ENCODE measurements at places on chromosomes 2 and 18.

DNA sequence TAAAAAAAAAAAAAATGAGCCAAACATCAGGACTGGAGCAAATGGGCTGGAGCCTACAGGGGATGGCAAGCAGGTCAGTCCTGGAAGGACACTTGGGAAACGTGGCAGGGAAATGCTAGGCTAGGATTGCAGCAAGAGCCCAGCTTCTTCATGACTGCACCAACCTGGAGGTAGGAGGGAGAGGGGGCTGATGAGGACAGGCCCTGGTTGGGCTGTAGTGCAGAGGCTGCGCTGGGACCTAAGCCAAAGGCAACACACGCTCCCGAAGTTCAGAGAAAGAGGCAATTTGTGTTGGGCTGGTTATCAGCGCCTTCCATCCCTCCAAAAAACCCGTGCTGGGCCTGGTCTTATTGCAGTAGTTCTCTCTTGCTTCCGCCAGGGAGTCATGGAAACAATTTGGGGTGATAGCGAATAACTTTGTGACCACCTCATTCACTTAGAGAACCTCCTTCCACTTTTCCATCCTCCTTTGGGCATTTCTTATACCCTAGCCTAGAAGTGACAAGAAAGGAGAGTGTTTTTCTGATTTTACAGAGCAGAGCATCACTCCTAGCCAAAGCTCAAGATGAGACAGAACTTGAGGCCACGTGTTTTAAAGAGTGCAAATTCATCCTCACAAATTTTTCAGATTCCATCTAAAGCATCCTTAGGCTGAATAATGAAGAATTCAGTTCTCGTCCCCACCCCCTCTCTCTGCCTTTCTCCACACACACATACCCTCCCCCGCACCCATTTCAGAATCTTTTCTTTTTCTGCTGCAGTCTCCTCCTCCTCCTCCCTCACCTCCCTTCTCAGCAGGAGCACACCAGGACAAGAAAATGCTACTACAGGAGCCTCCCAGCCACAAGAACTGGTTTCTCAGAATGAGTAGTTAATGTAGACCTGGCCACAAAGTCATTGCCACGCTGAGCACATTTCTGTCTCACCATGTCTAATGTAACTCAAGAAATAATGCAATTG, 82.5 kb upstream of the STPG4 start:
- no peak for DNase-seq

DNA sequence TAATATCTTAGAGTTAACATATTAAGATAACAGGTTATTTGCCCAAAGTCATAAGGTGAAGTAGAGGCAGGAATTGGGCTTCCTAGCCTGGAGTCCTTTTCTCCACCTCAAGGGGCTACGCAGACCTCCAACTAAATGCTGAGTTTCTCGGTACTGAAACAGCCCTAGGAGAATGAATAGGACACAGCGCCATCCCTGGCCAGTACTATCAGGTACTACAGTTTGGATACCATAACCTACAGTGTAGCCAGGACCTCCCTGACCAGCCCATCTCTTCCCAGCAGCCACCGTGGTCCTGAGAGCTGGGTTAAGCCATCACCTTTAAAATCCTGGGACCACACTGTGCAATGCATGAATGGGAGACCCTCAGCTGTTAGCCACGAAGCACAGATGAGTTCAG, 15.7 kb downstream of the CASP8 start:
- DNase-seq, result no peak

- DNase-seq, result no peak
Measured at GRCh38 chr18:54169431-54170403, 54.8 kb downstream of the MBD2 start.

GRCh38 chr2:29921560-29921915, at the start of gene ALK:
ALK (minus strand) TSS chr2:29921586; CDS start chr2:29920659, 927 bp downstream.
- DNase-seq, result peak; percentile 73

- no peak for DNase-seq
Measured at GRCh38 chr2:63514237-63514716, 74.0 kb downstream of the WDPCP start.

GRCh38 chr2:121334581-121335293, 49.7 kb upstream of the TFCP2L1 start:
- no peak for DNase-seq

DNA sequence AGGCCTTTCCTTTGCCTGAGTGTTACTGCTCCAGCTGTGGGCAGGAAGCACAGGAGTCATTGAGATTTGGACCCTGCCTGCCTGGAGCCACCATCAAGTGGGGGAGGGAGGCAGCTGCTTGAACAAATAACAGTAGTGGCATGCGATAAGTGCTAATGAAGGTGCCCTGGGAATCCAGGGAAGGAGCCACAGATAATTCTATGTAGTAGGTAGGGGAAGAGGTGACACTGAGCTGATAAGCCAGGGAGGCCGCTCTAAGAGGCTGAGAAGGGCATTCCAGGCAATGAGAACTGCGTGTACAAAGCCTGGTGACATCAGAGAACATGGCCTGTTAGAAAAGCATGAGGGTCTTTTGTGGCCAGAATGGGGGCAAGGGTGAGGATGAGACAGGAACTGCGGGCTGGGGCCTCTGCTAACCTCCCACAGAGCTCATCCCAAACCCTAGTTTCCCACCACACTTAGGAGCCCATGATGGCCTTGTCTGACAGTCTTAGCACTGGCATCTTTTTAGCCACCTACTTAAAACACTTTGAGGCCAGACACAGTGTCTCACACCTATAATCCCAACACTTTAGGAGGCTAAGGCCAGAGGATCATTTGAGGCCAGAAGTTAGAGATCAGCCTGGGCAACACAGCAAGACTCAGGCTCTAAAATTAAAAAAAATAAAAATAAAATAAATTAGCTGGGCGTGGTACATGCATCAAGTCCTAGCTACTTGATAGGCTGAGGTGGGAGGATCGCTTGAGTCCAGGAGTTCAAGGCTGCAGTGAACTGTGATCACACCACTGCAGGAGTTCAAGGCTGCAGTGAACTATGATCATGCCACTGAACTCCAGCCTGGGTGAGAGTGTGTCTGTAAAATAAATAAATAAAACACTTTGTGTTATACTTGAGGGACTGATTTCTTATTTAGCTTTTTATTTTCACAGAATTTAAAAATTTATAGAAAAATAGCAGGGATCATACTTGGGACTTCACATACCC, 58.9 kb downstream of the TET3 start:
- no peak for DNase-seq

GRCh38 chr2:221166292-221166691, 405.8 kb downstream of the EPHA4 start:
- DNase-seq, result no peak

DNA sequence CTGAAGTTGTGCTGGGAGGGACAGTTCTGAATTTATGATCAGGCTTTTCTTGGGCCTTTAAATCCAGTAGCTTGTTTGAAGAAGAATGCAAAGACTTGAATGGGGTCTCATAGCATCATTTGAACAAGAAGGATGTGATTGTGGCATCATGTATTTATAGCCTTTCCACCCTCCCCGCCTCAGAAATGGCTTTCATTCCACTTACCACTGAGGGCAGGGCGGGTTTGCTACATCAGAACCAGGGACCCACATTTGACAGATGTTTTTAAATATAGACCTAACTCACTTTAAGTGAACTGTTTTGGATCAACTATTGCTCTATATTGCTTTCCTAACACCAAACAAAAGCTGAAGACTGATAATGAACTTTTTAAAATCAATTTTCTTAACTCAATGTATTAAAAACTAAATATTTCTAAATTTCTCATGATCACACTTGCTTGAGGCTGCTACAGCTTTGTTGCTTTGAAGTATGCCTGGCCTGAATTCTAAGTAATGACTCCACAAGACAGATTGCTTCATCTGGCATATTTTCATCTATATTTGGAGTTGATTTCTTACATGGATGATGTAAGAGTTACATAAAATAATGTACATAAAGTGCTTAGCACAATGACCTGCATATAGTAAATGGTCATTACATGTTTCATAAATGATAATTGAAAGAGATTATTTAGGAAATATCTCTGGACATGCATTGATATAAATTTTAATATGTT, 1552.9 kb upstream of the SLC39A10 start:
- no peak for DNase-seq

GRCh38 chr2:26185954-26186770, 13.3 kb downstream of the GAREM2 start:
- DNase-seq, result no peak

DNA sequence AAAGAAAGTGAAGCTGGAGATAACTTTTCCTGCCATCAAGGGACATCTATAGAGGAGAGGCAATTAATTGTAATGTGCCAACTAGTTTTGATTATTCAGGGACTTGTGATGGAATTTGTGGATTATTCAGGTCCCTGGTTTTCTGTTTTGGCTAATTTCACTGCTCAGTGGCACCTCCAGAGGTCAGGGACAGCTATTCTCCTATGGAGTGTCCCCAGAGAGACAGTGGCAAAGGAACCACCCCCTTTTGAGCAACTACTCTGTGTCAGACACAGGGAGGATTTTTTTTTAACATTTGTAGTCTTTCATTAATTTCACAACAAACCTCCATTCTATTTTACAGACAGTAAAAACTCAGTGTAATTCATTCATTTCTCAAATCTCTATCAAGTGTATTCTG, 206.0 kb upstream of the SPRED2 start:
- no peak for DNase-seq

DNA sequence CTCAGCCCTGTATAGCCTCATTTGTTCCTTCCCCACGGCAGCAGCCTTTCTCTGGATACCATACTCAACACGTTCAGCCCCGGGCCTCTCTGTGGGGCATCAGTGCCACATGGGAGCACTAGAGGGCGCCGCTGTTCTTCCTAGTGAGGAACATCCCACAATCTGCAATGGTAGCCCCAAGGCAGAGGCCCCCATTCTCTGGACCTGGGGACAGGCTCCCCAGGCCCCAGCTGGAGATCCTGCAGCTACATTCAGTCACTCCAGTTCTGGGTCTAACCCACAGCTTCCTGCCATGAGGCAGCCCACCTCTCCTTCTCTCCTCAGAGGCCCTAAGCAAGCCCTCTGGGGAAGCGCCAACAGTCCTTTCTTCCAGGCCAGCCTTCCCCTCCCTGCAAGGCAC, 14.2 kb upstream of the SFXN5 start:
- DNase-seq, result peak; percentile 86

DNA sequence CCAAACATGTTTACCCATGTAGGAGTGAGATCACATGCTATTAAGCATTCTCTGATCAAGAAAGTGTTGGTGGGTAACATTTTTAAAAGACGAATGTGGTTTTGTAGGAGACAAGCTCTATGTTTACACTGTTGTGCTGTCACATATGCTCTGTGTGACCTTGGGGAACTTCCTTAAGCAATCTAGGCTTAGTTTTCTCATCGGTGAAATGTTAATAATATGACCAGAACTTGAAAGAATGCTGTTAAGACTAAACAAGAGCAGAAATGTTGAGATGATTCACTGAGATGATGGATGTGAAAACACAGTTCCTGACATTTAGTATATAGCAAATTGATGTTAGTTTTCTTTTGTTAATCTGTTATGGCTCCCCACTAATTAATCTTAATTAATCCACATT, 860.9 kb upstream of the CNTNAP5 start:
- no peak for DNase-seq

- DNase-seq, result no peak
Measured at GRCh38 chr2:37501113-37501512, 156.7 kb downstream of the QPCT start.

DNA sequence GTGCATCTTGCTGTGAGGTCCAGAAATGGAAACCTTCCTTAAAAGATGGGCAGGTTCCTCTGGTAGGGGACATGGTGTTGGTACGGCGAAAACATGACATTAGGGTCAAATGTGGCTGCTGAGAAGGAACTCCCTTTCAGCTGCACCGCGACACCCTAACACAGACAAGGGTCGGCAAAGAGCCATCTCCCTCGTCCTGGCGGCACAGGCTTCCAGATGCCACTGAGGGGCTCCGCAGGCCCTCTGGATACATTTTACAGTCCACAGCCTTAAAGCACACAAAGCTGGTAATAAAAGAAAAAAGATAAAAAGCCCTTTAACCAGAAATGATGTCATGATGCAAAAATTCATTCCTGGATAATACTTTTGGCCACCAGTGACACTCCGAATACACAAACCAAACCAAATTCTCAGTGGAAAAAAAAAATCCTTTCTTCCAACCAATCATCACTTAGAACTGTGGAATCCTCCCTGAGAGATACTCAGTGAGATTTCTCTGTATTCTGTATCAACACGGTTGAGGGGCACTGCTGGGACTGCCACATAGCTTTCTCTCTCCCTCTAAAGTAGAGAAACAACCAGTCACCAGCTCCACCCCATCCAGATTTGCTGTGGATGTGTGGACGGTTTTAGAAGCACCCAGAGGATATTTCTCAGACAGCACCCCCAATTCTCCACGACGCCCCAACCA, 174.8 kb downstream of the HDAC4 start:
- no peak for DNase-seq

DNA sequence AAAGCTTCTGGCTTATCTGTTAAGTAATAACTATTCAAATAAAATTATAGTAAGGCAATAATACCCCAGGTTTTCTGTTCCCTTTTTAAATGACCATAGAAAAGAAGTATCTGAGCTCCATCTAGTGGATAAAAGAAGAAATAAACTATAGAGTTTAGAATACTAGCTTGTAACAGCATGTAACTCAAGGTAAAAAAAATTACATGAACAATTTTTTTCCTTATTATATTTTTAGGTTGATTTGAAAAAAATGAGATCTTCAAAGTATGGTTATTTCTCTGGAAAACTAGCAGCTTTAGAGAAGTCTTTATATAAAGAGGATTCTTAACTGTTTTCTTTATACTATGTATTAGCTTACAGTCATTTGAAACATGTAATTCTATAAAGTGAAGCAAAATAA, 58.1 kb downstream of the NCKAP1 start:
- DNase-seq, result no peak

DNA sequence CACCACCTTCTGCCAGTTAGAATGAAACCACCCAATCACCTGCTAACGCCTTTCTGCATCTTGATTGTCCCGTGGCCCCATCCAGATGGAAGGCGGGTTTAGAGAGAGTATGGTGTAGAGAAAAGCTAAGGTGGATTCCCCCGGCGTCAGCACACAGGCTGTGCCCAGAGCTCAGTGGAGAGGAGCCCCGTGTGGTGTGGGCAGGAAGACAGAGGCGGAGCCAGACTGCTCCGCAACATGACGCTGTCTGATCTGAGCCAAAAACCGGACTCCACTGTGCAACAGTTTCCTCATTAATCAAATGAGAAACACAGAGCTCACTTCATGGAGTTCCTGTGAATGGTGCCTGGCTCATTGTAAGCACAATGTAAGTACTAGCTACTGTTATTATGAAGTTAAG, 448.1 kb upstream of the SMIM21 start:
- DNase-seq, result no peak

DNA sequence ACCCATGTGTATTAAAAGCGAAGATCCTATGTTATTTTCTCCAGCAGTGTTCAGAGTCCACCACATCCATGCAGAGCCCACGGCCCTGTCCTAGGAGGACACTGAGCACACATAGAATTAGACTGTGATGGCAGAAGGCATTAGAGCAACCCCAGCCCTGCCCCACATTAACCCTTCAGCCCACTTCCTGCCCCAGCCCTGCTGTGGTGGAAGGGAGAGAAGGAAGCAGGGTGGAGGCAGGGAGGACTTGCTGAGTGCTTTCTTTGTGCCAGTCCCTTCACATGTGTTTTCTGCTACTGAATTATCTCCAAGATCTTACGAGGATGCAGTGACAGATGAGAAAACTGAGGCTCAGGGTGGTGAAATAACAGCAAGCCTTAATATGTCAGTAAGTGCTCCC, 339.0 kb downstream of the SMAD2 start:
- no peak for DNase-seq

- DNase-seq, result no peak
Measured at GRCh38 chr2:219598308-219599078, 836 bp downstream of the STK11IP start.

- no peak for DNase-seq
Measured at GRCh38 chr2:10541775-10542432, 93.8 kb upstream of the ODC1 start.

GRCh38 chr18:25704494-25704893, 352.5 kb upstream of the ZNF521 start:
- no peak for DNase-seq

GRCh38 chr2:142757111-142757510, 120.4 kb upstream of the KYNU start:
- DNase-seq, result no peak

Measured in stimulated activated CD4-positive, alpha-beta T cell treated with anti-CD3 and anti-CD28 coated beads, Interleukin-12 subunit alpha, Interleukin-12 subunit beta, amount 100 ng/mL, for 24 hours (primary cell).